Fibroblast of villous mesenchyme (primary cell): ENCODE measurements at places on chromosomes 5 and 9. TPM values are rescaled to one million over a fixed set of nuclear protein-coding genes. Genes with fewer than 3 reads are reported as not detected.

DNA sequence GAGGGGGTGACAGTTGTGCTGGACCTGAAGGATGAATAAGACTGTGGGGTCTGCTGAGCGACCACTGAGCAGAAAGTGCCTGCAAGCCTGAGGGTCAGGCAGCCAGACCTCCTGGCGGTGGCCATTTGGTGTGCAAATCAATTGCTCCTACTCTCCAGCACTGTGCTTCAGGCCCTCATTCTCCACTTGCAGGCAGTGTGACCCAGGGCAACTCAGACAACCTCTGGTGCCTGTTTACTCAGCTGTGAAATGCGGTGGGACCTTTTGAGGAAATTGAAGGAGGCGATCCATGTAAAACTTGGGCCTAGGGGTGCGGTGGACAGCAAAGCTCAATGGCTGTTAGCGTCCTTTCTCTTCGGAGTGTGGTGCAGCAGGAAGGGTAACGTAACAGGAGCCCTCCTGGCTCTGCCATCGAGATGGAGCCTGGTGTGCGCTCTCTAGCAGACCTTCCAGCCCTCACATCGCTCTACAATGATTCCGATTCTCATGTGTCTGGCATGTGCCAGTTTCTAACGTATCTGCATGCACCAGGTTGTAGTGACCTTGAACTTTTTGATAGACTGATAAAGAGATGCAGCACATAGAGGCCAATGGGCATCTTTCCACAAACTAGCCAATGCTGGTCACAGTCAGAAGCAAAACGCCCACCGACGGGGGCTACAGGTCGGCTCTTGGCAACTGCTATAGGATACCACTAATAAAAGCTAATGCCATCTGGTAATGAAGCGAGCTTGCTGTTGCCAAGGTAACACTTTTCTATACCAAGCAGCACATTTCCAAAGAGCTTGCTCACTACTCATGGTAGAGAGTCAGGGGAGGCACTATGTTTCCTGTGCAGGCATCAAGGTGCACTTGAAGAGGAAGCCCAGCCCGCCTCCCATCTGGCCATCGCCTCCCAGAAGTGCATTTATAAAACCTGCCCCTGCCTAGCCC lies 159.7 kb upstream of the RAPGEF1 start:
- DNase-seq: no peak

- DNase-seq: peak; percentile 67
These were observed 42.3 kb upstream of the JMY start for GRCh38 chr5:79193643-79194042.

- no peak for DNase-seq
These were observed 936.1 kb upstream of the WWC1 start for GRCh38 chr5:167355346-167355745.

- peak; percentile 37 for DNase-seq
These were observed 18.8 kb upstream of the OR2K2 start for GRCh38 chr9:111348821-111349271.

GRCh38 chr5:130975299-130975698 lies 189.8 kb downstream of the HINT1 start:
- no peak for DNase-seq

DNA sequence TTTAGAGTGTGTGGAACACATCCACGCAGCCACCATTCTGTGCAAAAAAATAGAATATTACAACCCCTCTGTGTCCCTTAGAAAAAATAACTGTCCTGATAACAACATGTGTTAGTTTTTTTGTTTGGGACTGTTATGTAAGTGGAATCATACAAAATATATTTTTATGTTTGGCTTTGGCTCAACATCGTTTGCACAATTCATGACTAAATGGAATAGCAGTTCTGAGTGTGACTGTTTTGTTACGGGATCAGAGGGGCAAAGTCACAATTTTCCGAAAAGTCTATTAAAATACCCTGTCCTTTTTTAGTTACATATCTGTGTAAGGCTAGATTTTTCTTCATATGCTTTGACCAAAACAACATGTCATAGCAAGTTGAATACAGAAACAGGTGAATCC lies 12.8 kb downstream of the MTREX start:
- DNase-seq: peak; percentile 62

DNA sequence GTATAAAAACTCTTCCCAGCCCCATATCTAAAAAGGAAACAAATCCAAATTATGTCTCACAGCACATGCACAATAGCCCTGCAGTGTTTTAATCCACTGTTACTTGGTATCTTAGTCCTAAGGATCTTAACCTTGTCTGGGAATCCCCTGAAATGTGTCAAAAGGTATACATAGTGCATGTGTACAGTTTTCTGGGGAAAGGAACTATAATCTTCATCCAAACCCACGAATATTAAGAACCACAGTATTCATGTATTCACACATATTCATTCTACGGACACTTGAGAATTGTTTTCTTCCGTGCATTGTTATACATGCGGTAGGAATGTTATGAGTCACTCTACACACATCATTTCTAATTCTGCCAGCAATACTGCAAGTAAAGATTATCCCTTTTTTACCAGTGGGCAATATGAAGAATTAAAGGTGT lies 47.8 kb upstream of the SNX2 start:
- peak; percentile 22 for DNase-seq

DNA sequence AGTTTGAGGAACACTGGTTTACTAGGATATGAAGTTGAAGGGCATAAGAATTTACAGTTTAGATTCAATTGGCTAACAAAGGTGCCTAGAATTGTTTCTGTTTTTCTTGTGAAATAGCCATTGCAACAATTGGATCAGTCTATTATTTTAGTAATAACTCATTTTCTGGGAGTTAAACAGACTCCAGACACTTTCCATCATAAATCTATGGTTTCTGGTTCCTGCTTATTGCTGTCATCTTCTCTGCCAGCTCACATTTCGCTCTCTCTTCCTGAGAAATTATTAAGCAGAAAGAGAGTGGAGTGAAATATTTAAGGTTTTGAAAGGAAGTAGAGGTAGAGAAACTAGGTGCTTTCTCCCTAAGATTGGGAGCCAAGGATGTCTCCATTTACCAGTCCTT lies 165.1 kb upstream of the PRR16 start:
- DNase-seq: no peak

DNA sequence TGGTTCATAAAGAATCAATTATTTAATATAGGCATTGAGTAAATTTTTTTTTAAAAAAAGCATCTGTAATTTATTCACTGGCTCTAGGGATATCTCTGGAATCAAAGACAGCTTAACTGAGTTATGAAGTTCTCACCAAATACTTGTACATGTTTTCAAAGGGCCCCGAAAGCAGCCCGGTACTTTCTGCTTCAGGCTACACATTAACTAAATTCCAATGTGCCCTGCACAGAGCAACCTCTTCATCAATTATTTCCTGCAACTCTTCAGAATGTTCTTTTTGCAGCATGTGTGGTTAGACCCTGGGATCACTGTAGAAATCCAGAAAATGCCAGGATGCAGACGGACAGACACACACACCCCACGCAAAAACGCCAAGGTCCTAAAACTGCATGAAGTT lies 209.0 kb downstream of the EFNA5 start:
- no peak for DNase-seq

Gene HRCT1
- total RNA-seq: 0.43 and 0.97 TPM in 2 replicates

Gene HMCN2
- under 0.01 TPM in 1 of 2 replicates, not detected in the other for total RNA-seq

Gene NTRK2
- not detected in 2 replicates for total RNA-seq

Gene TTC16
- not detected in 2 replicates for total RNA-seq

Gene SLC1A3
- 1.3 and 4.8 TPM in 2 replicates for total RNA-seq

Gene AFAP1L1
- 10.8 and 11.9 TPM in 2 replicates for total RNA-seq

Gene MSX2
- total RNA-seq: 0.32 and 0.43 TPM in 2 replicates

Gene POU5F2
- total RNA-seq: 1.3 and 2.2 TPM in 2 replicates

Gene CDH6
- 3.9 and 4.3 TPM in 2 replicates for total RNA-seq
